Activated CD8-positive, alpha-beta memory T cell treated with anti-CD3 and anti-CD28 coated beads for 1 hour (primary cell): ENCODE measurements at places on chromosomes 1 and 21.

- DNase-seq = no peak
These were observed 492.6 kb downstream of the LMO4 start for GRCh38 chr1:87821335-87821697.

DNA sequence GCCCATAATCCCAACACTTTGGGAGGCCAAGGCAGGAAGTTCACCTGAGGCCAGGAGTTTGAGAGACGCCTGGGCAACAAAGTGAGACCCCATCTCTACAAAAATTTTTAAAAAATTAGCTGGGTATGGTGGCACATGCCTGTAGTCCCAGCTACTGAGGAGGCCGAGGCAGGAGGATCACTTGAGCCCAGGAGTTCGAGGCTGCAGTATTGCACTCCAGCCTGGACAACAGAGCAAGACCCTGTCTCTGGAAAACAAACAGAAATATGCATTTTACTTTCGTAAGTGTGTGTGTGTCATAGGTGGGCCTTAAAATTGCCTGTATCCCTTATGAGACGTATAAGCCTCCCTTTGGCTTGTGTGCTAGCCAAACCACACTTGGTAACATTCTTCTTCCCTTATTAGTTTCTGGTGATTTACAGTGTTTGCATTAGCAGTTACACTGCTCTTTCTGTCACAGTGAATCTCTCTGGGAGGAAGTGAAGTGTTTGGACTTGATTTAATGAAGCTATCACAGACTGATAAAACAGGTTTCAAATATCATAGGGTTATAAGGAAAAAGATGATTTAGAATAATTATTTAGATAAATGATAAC is 48.9 kb upstream of the KIF26B start:
- DNase-seq = no peak

DNA sequence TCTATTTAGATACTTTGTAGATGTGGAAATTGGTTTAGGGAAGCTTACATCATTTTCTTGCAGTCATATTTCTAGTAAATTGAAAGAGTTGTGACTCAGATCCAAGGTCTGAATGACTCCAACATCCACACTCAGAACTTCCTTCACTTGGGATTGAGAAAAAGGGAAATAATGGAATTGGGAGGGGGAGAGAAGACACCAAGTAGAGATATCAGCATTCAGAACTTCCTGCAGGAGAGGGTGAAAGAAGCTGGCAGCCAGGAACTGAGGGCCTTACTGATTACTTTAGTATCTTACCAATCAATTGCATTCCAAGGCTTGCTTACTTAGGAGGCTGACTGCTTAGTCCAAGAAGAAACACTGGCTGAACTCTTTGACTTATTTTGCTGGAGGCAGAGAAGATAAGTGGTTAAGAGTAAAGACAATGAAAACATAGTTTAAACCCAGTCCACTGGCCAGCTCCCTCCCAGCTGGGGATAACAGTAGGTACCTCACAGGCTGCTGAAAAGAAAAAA is 21.7 kb downstream of the APP start:
- DNase-seq = no peak

GRCh38 chr1:230293390-230293700 is 132.8 kb downstream of the PGBD5 start:
- DNase-seq = no peak

DNA sequence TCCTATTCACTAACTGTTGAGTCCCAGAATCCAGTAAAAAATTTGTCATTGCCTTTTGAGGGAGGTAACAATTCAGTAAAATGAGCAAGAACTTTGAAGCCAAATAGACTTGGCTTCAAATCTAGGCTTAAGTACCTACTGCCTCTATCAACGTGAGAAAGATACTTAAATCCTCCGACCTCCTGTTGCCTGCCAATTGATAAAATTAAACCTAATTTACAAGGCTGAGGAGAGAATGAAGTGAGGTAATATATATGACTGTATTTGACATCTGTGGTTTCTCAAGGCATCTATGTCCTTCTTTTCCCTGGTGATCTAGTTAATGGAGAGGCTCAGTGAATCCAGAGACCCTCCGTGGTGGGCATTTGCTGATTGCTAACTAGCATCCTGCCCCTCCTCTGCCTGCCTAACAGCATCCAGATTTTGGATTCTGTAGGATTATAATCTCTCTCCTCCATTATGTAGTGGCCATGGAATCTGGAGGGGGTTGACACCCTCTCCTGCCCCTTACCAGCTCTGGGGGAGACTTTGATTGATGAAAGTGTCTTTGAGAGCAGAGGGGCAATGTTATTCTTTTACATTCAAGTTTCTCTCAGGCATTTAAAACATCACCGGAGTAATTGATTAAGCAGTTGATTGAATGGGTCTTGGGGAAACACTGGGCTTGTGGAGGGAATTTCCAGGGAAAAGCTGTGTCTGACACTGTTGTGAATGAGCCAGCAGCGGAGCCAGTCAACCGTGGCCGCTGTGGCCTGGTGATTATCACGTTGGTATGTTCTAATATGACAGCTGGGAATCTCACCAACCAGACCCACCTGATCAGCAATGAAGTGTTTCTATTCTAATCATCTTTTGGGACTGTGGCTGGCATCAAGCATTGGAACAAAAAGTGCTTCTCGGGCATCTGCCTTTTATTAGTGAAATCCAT is 140.7 kb upstream of the FAM78B start:
- no peak for DNase-seq

GRCh38 chr1:78408810-78409209 is 82.0 kb upstream of the PTGFR start:
- DNase-seq = no peak

- no peak for DNase-seq
These were observed 209.6 kb downstream of the NUF2 start for GRCh38 chr1:163531345-163531744.

GRCh38 chr1:54542962-54543539 is 5.0 kb upstream of the ACOT11 start:
- no peak for DNase-seq

DNA sequence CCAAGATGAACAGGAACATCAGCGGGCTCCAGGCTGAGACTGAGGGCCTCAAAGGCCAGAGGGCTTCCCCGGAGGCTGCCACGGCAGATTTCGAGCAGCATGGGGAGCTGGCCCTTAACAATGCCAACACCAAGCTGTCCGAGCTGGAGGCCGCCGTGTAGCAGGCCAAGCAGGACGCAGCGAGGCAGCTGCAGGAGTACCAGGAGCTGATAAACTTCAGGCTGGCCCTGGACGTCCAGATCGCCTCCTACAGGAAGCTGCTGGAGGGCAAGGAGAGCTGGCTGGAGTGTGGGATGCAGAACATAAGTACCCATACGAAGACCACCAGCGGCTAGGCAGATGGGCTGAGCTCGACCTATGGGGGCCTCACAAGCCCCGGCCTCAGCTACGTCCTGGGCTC is 823.4 kb upstream of the NEGR1 start:
- no peak for DNase-seq

- no peak for DNase-seq
These were observed 448.7 kb downstream of the PTBP2 start for GRCh38 chr1:97170300-97170699.

GRCh38 chr1:11134251-11134897 is 34.7 kb upstream of the EXOSC10 start:
- no peak for DNase-seq

- DNase-seq = no peak
These were observed 82.8 kb downstream of the DYRK1A start for GRCh38 chr21:37449302-37449937.

DNA sequence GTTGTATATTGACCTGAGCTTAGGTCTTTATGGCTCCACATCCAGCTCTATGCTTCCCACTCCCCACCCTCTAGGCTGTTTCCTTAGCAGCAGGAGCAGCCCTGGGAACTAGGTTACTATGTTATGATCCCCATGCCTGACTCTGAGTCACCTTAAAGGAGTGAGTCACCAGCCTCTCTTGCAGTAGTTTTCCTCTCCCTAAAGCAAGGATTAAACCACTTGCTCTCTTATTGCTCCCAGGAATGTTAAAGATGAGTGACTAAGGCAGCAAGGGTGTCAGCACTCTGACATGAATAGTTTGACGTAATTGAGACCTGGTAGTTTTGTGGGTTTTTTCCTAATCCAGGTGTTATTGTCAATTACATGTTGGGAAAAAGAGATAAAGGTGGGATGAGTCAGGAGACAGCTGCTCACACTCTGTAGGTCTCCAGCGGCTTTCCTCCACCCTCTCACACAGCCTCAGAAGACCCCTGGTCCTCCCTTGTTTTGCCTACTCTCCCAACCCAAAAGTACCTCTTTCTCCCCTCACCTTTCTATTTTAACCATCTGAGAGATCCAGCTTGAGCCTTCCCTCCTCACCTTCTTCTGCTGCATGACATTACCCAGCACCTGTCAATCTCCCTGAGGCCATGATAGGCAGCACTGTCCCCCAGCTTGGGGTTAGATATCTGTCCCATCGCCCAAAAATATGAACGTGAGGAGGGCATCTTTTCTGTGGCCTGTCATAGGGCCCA is 369.1 kb upstream of the VAMP3 start:
- no peak for DNase-seq

DNA sequence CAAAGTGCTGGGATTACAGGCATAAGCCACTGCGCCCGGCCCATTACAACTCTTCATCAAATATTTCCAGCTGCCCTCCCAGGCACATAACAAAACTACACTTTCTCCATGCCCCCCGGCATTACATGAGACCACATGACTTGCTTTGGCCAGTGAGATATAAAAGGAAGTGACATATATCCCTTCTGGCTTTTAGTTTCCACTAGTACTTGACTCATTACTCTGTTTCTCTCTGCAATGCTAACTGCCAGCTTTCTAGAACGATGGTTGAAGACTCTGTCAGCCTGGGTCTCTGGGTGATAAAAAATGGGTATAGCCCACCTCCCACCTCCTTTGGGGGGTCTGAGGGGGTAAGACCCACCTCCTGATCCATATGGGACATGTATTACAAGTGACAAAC is 24.2 kb downstream of the ABL2 start:
- no peak for DNase-seq

DNA sequence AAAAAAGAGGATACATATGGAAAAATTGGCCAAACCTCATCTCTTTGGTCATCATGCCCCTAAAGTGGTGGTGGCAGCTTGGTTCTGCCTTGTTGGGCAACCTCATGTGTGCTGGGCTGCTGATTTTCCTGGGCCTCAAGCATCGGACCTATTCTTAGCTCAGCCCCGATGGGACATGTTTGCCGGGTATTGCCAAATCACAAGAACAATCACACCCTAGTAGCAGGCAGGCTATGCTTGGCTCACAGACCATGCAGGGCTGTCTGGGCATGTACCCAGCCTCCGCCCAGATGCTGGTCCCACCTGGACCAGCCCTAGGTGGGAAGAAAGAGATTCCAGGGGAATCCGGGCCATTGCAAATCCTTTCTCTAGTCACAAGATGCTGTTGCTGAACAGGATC is 189.4 kb upstream of the FGGY start:
- DNase-seq = no peak

- no peak for DNase-seq
These were observed 3.1 kb downstream of the BNIPL start for GRCh38 chr1:151039521-151039920.

DNA sequence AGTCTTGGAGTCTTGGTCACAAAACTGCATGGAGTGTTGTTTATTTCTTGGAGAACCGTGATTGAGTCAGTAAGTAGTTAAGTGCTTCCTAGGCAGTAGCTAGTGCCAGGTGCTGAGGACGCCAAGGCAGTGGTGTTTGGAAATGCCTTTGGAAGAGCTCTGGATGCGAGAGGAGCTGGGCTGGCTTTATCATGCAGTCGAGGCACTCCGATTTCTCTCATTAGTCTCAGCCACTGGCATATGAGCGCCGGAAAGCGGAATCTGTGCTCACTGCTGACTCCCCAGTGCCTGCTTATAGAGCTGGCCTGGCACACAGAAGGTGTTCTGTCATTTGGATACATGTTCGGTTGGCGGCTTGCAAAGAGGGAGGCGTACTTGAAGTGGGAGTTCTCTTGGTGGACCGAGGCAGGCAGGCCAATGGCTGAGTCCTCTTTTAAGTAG is 3.6 kb downstream of the TENT5C start:
- DNase-seq = no peak

GRCh38 chr1:164748253-164748899 is 189.4 kb downstream of the PBX1 start:
- DNase-seq = no peak

- DNase-seq = no peak
These were observed 85.6 kb downstream of the SETD4 start for GRCh38 chr21:35974775-35975174.

DNA sequence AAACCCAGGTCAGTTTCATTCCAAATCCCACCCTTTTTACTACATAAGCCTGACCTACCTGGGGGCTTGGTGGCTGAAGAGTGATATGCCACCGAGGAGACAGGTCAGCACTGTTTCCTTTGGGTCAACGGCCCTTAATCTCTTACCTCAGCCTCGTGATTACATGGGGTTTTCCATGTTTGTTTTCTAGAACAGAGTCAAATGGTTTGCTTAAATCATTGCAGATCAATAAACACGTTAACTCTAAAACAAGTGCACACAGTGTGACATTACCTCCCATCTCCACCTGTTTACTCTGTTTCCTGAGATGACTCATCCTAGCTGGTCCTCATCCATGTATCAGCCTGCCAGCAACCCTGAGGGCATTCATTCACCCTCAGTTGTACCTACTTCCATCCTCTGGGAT is 40.8 kb upstream of the TP53BP2 start:
- DNase-seq = no peak

- no peak for DNase-seq
These were observed 35.1 kb downstream of the MPZL1 start for GRCh38 chr1:167756730-167757405.

DNA sequence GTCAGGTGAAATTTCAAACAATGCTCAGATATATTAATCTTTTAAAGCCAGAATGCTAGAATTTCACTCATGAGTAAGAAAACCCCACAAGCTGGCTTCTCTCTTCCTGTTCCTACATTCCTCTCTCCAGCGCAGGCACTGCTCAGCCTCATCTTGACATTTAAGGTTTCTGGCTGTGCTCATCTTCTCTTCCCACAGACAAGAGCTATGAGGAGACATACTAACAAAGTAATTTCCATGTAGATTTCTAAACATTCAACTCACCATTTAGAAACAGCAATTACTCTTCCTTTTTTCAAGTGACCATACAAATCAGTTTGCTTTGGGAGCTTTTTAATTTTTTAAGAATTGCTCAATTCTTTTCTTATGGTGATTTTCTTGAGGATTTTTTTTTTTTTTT is 7.8 kb upstream of the LRRC8D start:
- DNase-seq = no peak

GRCh38 chr1:21192284-21192683 is 15.6 kb upstream of the EIF4G3 start:
- no peak for DNase-seq

GRCh38 chr1:89081005-89081404 is 16.0 kb upstream of the GBP1 start:
- no peak for DNase-seq

DNA sequence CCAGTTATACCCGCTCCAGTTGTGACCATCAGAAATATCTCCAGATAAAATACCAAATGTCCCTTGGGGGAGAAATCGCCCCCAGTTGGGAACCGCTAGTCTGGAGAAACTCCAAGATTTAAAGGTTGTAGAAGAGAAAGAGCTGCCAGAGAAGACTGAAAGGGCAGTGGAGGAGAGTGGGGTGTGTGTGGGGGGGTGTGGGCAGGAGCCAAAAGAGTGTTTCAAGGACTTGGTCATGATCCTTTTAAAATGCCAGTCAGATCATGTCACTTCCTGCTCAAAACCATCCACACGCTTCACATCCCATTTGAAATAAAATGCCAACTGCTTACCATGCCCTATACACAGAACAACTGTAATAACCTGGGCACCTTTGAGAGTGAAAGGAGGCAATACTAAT is 3.4 kb upstream of the HEYL start:
- DNase-seq = no peak
